Smooth muscle cell of the pulmonary artery (primary cell): ENCODE measurements at places on chromosomes 6 and 20. TPM values are rescaled to one million over a fixed set of nuclear protein-coding genes. Genes with fewer than 3 reads are reported as not detected.

The OR2W1 gene
- total RNA-seq = not detected in 2 replicates

The LY86 gene
- not detected in 2 replicates for total RNA-seq

The PNLDC1 gene
- 0.07 and 0.20 TPM in 2 replicates for total RNA-seq

The DDO gene
- total RNA-seq = 3.6 and 5.9 TPM in 2 replicates

The FBXL4 gene
- 16.8 and 21.3 TPM in 2 replicates for total RNA-seq

The PPP1R3G gene
- 3.0 TPM in 2 replicates for total RNA-seq

The ANKS1A gene
- 12.4 and 14.5 TPM in 2 replicates for total RNA-seq

The MRAP2 gene
- total RNA-seq = 2.7 and 11.2 TPM in 2 replicates

The TPX2 gene
- total RNA-seq = 10.6 and 22.9 TPM in 2 replicates
